Thyroid gland (tissue), 4 donors: ENCODE measurements at places on chromosomes 2 and 18.
A peak's percentile ranks its signal among the peaks of the same experiment; 100 is the strongest.

- peak; percentile 1 for DNase-seq
These were observed 133.7 kb downstream of the SMAD7 start for GRCh38 chr18:48817021-48817461.

- no peak for DNase-seq
These were observed 12.8 kb upstream of the ARL5A start for GRCh38 chr2:151841047-151841424.

- no peak for DNase-seq
These were observed 95.4 kb downstream of the ZAP70 start for GRCh38 chr2:97808816-97809215.

- DNase-seq, result no peak
These were observed 2.2 kb downstream of the STAMBP start for GRCh38 chr2:73830871-73831401.

DNA sequence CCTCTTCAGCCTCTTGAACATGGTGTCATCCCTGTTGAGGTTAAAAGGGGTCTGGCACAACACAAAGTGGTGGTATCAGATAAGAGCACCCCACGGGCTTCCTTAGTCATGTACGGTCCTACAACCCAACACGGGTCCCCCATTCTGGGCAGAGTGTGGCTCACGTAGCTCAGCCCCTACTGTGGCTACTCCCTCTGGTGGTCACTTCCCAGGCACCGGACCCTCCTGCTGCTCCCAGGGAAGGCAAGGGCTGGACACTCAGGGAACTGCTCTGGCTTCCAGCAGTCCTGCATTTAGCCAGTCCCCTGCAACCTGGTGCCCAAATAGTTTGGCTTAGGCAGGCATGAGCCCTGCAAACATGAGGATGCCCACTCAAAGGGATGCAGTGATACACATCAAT lies 58.6 kb downstream of the GALNT14 start:
- DNase-seq, result no peak

DNA sequence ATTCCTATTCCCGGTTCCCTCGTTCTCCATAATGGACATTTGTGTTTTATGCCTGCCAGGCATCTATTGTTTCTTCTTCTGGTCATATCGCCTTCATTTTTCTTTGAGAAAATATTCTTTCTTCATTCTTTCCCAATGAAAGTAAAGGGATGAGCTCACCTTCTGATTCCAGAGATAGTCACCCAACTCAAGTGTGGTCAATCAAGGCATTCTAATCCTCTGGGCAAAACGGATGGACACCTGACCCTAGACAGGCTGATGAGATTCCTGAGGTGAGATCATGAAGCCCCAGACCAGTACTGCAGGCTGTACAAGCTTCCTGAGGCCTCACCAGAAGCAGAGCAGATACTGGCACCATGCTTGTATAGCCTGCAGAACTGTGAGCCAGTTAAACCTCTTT lies 52.8 kb downstream of the GAD1 start:
- DNase-seq, result no peak

DNA sequence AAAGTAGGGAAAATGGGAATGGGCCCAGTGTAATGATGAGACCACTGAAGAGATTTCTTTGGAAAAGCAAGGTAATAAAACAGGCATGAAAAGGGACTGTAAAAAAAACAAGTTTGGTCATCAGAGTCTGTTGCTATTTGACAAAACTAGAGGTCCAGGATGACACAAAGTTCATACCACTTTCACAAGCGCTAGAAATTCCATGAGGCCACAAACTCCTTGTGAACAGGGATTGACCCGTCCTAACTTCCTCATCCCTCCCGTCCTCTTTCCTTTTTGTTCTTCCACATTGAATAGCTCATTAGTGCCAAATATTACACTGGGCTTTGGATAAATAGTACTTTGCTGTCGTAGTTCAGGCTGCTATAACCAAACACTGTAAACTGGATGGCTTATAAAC lies 188.8 kb upstream of the EPC2 start:
- DNase-seq, result no peak

DNA sequence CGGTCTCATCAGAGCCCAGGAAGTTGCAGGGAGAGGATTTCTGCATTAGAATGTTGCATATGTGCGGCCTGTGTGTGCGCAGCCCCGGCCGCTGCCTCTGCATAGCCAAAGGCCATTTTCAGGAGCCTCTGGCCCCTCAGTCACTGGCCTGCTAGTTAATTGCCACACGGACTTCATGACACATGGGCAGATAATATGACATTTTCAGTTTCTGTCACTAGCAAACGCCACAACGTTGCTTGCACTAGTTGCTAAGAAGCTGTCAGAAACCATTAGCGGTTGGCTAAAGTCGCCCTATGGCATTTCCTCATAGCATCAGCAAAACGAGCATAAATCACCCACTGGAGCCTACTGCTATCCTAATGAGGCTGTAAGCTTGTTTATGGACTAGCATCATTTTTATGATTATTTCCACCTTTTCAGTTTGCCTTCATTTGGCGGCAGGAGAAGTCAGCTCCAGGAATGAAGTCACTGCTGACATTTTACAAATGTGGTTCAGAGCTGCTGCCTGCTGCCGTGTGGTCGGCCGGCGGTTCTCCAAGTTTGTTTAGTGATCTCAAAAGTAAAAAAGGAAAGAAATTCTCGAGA lies 73.7 kb downstream of the MEIS1 start:
- no peak for DNase-seq

DNA sequence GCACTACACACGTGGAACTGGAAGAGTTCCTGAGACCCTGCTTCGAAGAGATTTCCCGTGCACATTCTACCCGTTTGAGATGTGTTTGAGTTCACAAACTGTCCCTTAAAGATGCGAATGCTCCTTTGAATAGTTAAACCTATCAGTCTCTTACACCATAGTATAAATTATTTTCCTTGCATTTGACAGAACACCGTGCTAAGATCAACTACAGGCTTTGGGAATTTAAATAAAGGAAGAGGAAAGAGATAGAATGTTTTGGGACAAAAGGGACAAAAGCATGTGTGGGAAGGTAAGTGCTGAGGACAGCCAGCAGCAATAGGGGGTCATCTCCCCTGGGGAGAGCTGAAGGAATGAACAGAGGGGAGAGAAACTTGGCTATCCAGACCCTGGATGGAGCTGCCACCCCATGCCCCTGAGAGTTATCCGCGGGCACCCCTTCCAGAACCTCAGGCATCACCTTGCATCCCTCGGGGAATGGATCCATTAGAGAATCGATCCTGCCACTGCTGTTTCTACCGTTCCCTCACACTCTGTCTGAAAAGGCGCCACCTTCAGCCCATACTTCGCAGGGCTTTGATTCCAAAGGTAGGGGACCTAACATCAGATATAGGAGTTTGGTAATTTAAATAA lies 888 bp upstream of the ADCY3 start:
- no peak for DNase-seq

DNA sequence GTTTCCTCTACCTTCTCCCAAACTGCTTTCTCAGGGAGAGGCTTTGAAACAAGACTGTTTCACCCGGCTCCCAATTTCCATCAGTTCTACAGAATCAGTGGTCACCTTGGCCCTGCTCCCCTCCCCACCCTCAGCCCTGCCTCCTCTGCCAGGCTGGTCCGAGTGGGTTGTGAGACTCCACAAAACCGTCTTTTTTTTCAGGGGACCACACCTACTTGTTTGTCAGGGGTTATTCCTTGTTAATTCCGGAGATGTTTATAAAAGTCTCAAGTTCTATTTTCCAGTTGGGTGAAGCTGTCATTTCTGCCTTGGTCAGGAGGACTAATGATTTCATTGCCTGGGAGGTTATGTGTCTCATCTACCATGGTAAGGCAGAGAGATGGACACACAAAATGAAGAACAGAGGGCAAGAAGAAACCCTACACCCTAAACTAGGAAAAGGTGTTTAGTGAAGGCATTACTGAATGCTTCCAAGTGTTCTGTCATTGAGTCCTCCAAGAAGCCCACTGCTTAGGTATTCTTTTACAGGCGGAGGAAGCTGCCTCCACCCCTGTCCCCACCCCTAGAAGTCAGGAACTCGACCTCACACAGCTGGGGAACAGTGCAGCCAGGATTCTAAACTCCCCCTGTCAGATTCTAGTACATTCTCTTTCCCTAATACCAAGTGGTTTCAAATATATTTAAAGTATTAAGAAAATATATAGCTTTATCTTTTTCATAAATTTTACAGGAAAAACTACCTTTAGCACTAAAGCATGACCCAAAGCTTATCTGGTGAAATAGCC lies 46.3 kb downstream of the COPS8 start:
- DNase-seq, result no peak

- no peak for DNase-seq
These were observed 148.7 kb downstream of the LDLRAD4 start for GRCh38 chr18:13366962-13367892.

DNA sequence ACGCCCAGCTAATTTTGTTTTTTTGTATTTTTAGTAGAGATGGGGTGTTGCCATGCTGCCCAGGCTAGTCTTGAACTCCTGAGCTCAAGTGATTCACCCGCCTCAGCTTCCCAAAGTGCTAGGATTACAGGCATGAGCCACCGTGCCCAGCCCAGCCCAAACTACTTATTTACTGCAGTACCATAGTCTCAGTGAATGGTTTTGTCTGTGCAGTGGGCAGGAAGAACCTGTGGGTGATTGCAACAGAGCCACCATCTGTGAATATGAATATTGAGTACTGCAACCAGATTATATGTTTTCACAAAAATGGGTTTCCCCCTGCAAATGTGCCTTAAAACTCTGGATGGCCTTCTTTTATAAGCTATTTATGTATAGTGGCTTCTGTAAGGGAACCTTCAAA lies 9.1 kb downstream of the MPPE1 start:
- no peak for DNase-seq

- no peak for DNase-seq
These were observed 9.6 kb downstream of the CACNB4 start for GRCh38 chr2:152089238-152089637.

DNA sequence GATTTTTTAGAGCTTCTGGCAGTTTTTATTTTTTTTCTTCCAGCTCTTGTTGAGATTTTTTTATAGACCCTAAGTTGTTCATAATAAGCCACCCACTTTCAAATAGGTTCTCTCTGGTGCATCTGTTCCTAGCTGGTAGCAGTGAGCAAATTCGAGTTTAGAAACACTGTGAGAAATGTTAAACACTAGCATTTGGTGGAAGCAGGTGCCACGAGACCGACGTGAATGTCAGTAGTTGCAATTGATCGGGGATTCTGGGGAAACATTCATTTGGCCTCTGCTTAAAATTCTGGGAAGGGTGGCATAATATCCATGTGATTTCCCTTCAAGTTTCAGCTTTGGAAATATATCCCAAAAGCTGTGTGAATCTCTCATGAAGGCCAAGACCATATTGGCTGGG lies 435.0 kb downstream of the RNF144A start:
- DNase-seq, result no peak

GRCh38 chr2:167134381-167135072 lies 246.2 kb downstream of the XIRP2 start:
- no peak for DNase-seq

DNA sequence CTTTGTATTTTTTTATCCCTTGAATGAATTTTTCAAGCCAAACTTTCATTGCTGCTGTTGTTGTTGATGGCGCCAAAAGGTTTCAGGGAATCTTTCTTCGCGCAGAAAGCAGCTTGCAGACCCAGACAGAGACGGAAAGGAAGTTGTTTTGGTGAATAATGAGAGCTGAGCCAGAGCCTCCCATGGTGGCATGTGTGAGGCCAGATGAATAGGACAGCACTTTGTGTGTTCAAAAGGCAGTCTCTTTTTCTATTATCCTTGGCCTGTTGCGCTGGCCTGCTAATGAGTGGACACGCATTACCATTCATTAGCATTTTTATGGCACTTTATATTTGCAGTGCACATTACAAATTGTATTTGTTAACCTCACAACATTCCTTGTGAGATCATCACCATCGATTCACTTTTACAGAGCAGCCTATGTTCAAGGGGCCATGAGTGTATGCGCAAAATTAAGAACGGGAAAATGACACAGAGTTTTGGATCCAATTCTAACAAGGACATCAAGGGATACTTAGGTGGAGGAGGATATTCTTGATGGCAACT lies 754.7 kb downstream of the BCL11A start:
- no peak for DNase-seq

- no peak for DNase-seq
These were observed 59.3 kb downstream of the WDR75 start for GRCh38 chr2:189500456-189501160.

- DNase-seq, result no peak
These were observed 111.1 kb upstream of the RBBP8 start for GRCh38 chr18:22822024-22822423.

DNA sequence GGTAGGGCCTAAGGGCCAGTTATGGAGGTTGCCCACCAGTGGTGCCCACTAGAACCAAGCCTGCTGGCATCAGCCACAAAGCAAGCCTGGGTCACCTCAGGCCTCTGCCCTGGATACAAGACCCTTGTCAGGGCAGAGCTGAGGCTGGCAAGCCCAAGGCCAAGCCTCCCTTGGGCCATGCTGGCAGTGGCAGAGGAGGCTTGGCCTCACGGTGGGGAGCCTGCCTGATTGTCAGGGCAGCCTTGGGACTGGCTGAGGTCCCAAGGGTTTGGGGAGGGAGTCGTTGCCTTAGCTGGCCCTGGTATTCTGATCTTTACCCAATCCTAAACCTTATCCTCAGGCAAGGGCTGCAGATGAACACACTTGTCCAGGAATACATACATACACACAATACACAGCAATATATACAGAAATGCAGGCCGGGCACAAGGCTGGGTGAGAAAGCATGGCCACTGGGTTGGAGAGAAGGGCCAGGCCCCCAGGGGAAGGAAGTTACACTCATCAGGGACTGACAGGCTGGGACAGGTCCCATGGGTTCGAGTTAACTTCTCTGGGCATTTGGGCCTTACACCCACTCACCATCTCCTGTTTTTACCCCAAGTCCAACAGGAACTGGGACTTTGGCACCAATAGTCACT lies 21.0 kb downstream of the CCT7 start:
- DNase-seq, result no peak

- DNase-seq, result no peak
These were observed 25.4 kb downstream of the EN1 start for GRCh38 chr2:118822015-118822414.

DNA sequence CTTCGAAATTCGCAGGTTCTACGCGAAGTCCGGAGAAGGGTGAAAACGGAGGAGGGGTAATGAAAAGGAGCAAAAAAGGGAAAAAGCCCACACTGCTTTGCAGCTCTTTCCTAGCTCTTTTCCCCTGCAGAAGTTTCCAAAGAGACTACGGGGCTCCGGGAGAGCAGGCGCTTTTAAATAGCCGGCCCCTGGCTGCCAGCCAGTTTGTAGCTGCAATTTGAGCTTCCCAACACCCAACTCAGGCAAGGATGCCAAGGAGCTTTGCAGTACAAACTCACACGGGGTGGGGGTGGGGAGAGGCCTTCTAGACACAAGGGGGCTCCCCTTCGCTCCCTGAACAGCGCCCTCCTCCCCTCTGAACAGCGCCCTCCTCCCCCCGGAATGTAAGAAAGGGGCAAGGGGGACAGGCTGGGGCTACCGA lies at the start of gene IGFBP5:
TSS of gene IGFBP5 (minus strand) at position 149 of the 421 bp plus-strand sequence. CDS start 774 bp downstream, outside the sequence.
- peak; percentile 96 for DNase-seq

- no peak for DNase-seq
These were observed 322.7 kb downstream of the NOL4 start for GRCh38 chr18:33901894-33902512.

DNA sequence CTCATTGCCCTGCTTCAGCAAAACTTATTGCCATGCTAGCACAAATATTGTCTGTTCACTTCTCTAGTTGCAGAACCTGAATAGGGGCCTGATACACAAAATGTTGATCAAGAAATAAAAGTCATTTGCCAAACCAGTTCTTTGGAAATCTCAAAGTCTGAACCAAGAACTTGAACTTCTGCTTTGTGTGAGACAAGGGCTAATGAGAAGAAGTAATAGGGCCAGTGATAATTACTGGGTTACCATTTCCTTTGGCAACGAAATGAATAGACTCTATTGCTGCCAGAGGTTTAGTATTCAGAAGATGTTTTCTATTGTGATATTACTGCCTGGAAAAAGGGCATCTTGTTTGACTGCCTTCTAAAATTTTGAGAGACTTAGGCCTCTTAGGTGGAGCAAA lies 35.0 kb downstream of the TMEFF2 start:
- DNase-seq, result no peak

GRCh38 chr18:12299862-12300261 lies 8.2 kb upstream of the TUBB6 start:
- no peak for DNase-seq
